Activated CD8-positive, alpha-beta memory T cell treated with anti-CD3 and anti-CD28 coated beads for 36 hours (primary cell): ENCODE measurements at places on chromosomes 3 and 15. TPM values are rescaled to one million over a fixed set of nuclear protein-coding genes. Genes with fewer than 3 reads are reported as not detected.

Gene NPAP1
- not detected for total RNA-seq

Gene SV2B
- total RNA-seq: 0.04 TPM

Gene CACNA2D3
- not detected for total RNA-seq

Gene CNTN6
- not detected for total RNA-seq

Gene FMN1
- 0.04 TPM for total RNA-seq

Gene FBXL22
- total RNA-seq: 0.92 TPM

Gene MCF2L2
- 3.7 TPM for total RNA-seq

Gene MOBP
- not detected for total RNA-seq

Gene KBTBD13
- not detected for total RNA-seq

Gene MYEF2
- 9.9 TPM for total RNA-seq

Gene VGLL3
- total RNA-seq: not detected

Gene GPR176
- 0.06 TPM for total RNA-seq

Gene LRRC58
- 40.0 TPM for total RNA-seq

Gene TF
- total RNA-seq: 0.02 TPM

Gene MUC20
- 1.0 TPM for total RNA-seq

Gene UQCRC1
- total RNA-seq: 237 TPM

Gene CFAP92
- 0.06 TPM for total RNA-seq

Gene RETNLB
- not detected for total RNA-seq

Gene LRTM1
- not detected for total RNA-seq

Gene SETD5
- 98.0 TPM for total RNA-seq

Gene C3orf85
- total RNA-seq: not detected

Gene NECTIN3
- 9.5 TPM for total RNA-seq

Gene HIGD2B
- total RNA-seq: 0.32 TPM

Gene DYNLT2B
- 6.6 TPM for total RNA-seq

Gene TUSC7
- total RNA-seq: not detected

Gene GOLGA6L9
- total RNA-seq: 1.8 TPM

Gene ZIC1
- total RNA-seq: not detected

Gene PLA2G4E
- total RNA-seq: not detected

Gene CHAC1
- total RNA-seq: 25.2 TPM

Gene RASGRF1
- total RNA-seq: 0.02 TPM
